ENCODE measurements at places on chromosomes 5 and 9. TPM values are rescaled to one million over a fixed set of nuclear protein-coding genes. Genes with fewer than 3 reads are reported as not detected.

DNA sequence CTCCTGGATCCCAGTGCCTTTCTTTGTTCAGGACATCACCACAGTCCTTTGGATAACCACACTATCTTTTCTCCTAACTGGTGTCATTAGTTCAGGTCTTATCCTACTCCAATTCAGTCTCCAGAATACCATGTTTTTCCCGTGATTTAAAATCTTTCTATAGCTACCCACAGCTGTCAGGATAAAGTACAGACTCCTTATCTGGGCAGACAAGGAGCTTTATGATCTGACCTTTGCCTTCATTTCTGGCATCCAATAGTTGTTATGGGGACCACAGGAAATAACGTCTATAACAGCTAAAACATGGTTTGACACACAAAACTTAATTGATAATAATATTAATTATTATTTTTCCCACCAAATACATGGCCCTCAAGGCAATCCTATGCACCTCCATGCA, 125.6 kb downstream of the ARL15 start:
- DNase-seq, result no peak

- no peak for DNase-seq
These were observed 373.7 kb downstream of the ENC1 start for GRCh38 chr5:74266836-74267235.

GRCh38 chr5:91928754-91929521, 545.8 kb upstream of the ARRDC3 start:
- no peak for DNase-seq

DNA sequence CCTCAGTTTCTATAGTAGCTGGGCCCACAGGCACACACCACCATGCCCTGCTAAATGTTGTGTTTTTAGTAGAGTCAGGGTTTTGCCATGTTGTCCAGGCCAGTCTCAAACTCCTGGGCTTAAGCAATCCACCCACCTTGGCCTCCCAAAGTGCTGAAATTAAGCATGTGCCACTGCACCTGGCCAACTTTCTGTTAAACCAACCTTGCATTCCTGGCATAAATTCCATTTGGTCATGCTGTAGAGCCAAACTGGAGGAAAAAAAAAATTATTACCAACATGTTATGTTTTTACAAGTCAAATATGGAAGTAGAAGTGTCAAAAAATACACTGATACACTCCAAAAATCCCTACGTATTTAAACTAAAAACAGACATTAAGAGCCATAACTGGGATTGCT, 54.1 kb downstream of the ERMP1 start:
- no peak for DNase-seq

DNA sequence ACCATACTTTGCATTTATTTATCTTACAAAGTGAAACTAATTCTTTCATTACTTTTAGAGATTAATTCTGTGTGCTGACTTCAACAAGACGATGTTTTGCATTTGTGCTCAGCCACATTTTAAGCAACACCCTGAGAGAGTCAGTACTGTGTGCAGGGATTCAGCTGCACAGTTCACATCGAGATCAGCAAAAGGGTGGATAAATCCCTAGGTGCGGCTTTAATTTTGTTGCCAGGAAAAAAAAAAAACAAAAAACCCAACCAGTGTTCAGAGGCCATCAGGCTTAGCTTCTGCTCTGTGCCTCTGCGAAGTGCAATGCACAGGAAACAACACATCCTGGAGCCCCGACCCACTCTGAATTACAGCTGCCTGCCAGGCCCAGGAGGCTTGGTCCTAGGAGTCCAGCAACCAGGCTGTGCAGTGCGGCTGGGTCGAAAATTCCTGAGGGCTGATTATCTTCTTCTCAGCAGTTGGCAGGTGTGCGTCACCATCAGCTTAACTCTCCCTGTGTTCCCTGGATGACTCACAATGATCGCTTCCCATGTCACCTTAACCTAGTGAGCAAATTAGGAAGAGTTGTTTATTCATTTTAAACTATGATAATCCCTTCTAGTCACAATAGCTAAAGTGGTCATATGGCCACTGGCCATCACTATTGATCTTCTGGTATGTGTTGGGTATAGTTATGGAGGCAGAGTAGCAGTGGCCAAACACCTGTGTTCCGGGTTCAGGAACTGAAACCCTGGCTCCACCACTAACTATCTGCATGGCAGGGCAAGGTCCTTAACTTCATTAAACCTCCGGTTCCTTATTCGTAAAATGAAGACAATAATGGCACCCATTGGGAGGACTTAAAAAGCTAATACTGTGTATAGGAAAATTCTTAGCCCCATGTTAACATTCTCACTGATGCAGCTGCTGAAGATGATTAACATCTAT, 31.2 kb upstream of the NDUFB6 start:
- DNase-seq, result no peak

GRCh38 chr5:13250464-13251291, 693.8 kb downstream of the DNAH5 start:
- DNase-seq, result no peak

DNA sequence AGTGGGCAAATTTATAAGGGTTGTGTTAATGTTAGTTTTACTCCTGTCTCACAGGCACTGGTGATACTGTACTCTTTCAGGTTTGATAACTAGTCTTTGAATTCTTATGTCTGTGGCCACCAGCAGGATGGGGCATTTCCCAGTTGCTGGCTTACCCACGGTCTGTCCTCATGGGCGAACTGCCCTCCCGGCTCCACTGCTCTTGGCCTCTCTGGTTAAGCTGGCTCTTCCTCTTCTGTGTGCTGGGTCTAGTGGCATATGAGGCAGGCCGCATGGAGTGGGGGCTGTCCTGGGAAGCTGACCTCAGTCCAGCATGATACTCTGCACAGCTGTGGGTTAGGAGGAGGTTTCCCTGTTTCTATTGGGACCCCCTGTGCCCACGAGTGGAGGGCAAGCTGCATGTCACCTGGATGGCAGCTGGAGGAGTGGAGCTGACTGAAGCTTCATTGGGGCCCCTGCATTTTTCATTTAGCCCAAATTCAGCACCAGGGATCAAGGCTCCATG, 19.5 kb downstream of the PHF2 start:
- DNase-seq, result no peak

DNA sequence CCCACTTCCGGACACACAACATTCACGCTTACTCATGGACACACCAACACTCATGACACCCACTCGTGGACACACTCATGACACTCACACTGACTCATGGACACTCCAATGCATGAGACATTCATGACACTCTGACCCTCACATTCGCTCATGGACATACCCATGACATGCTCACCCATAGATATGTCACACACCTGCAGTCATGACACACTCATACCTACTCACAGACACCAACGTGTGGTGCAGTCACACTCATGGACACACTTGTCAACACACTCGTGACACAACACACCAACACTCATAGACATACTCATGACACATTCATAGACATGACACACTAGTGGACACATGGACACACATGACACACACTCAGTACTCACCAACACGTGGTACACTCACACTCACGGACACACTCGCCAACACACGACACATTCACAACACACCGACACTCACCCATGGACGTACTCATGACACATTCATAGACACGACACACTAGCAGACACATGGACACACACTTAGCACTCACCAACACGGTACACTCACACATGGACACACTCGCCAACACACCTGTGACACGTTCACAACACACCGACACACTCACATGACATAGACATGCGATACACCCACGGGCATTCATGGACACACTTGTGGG, 73.4 kb downstream of the PHF2 start:
- no peak for DNase-seq

PCDHGB4 gene
- total RNA-seq, result 2.1 TPM

MSH3 gene
- 5.8 TPM for total RNA-seq

TMEM215 gene
- total RNA-seq, result not detected

CCDC192 gene
- total RNA-seq, result not detected

OR13C4 gene
- total RNA-seq, result not detected

RMND5B gene
- total RNA-seq, result 52.2 TPM

Measured in gastrocnemius medialis (tissue), 4 donors.